Stimulated activated memory B cell treated with anti-CD40 and anti-IgM and Interleukin-4, amounts not matched to agents 10 μg/mL and 1 μg/mL and 100 μg/mL, for 72 hours (primary cell): ENCODE measurements at places on chromosomes 12 and 14.

GRCh38 chr14:79009286-79009685, 839.1 kb downstream of the NRXN3 start:
- no peak for ATAC-seq

GRCh38 chr14:93303659-93304058, 29.2 kb downstream of the BTBD7 start:
- ATAC-seq, result no peak

- no peak for ATAC-seq
Measured at GRCh38 chr14:84670796-84671195, 859.1 kb upstream of the FLRT2 start.

- peak; percentile 91 for ATAC-seq
Measured at GRCh38 chr14:59240356-59240755, 51.9 kb downstream of the DAAM1 start.

- no peak for ATAC-seq
Measured at GRCh38 chr12:50980545-50980944, 28.2 kb downstream of the HIGD1C start.
